ENCODE measurements at places on chromosomes 7 and 10.

DNA sequence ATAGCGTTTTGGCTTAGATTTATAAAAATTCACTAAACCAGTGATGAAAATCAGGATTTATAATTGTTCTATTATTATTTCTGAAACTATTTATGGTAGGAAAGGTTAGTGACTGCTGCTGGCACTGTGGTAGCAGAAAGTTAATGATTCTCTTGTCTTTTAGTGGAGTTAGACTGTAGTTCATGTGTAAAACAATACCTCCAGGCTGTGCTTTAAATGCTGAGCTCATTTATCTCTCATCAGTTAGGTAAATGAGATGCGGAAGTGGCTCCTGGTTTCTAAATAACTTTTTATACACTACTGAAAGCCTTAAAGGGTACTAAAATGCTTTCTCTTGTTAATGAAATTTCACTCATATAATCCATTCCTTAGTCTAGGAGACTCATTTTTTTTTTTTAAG is 326.8 kb upstream of the POT1 start:
- no peak for DNase-seq

GRCh38 chr7:17625043-17625442 is 315.3 kb downstream of the SNX13 start:
- DNase-seq: no peak

GRCh38 chr7:151038951-151039849 is 9.1 kb upstream of the ASIC3 start:
- no peak for DNase-seq

GRCh38 chr7:49037346-49038210 is 113.2 kb downstream of the CDC14C start:
- no peak for DNase-seq

DNA sequence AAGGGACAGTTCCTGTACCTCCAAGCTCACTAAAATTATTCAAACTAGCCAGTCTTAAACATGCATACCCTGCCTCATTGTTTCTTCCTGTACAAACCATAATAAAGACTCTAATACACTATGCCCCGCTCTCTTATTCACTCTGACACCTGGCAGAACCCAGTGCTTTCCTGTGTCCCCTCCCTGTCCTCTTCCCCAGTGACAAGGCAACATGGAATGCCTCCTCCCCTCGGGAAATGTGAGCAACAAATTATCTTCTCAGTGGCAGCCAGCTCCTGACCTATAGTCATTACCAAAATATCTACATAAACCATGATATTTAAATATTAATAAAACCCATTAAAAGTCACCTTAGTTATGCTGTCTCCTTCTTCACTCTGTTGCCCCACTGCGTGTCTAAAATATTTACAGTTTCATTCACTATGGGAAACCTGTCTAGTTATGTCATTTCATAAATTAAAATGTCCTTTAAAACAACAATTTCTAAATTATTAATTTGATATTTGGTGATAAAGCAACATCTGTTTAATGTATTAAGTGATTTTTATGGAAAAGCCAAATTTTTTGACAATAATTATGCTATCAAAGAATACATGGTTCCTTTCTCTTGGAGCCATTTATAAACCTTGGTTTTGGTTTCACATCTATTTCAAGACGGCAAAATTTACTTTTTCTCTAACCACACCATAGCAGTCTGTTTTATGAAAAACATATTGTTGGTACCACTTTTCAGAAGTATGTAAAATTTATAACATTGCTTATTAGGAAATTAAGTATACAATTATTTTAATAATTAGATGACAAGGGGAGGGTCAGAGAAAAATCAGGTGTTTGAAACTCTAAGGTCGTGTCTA is 1355.2 kb downstream of the XPNPEP1 start:
- no peak for DNase-seq

- peak; percentile 12 for DNase-seq
These were observed 4.9 kb upstream of the MEST start for GRCh38 chr7:130486954-130487436.

DNA sequence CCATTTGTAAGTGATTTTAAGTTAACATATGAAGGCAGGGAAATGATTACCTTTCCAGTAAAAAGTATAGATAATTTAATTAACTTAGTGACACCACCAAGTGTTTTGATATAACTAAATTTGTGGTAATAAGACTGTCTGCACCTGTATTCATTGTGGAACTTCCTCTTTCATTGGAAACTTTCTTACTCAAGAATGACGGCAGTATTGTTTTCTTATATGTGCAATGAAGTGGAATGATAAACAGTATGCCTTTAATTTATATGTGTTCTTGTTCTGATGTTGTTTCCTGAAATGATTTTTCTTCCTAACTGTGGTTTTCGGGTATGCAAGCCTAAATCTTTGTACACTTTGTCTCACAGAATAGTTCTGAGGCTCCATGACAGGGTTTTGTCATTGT is 46.4 kb downstream of the CASD1 start:
- no peak for DNase-seq

- DNase-seq: peak; percentile 34
These were observed 139.4 kb downstream of the TACC2 start for GRCh38 chr10:122128357-122128756.

GRCh38 chr10:75619635-75620034 is 188.2 kb downstream of the LRMDA start:
- no peak for DNase-seq

DNA sequence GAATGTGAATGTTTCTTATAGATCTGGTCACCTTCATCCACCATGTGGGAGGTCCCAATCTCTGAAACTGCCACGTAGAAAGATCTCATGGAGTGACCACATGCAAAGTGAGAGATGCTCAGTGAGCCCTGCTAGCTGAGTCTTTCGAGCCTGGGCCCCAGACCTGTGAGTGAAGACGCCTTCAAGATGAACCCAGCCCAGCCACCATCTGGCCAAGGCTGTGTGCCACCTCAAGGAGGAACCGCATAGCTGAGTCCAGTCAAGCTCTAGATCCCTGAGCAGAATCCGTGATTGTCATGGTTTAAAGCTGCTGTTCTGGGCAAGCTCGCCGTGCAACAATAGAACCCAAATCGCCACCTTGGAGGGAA is 20.2 kb upstream of the PPIF start:
- DNase-seq: no peak

DNA sequence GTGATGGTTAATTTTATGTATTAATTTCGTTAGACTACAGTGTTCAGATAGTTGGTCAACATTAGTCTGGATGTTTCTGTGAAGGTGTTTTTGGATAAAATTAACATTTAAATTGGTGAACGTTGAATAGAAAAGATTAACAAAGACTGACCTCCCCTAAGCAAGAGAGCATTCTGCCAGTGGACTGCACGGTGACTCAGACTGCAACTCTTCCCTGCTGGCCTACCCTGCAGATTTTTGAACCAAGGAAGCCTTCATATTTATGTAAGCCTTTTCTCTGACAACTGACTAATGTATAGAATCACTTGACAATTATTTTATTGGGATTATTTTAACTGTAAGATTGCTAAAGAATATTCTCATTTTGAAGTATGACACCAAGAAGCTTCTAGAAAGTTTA is 7.9 kb upstream of the ZNF248 start:
- no peak for DNase-seq

All from skin of body (tissue), 3 donors.